Keratinocyte (primary cell): ENCODE measurements at places on chromosomes 16 and 17.
A peak's percentile ranks its signal among the peaks of the same experiment; 100 is the strongest.

DNA sequence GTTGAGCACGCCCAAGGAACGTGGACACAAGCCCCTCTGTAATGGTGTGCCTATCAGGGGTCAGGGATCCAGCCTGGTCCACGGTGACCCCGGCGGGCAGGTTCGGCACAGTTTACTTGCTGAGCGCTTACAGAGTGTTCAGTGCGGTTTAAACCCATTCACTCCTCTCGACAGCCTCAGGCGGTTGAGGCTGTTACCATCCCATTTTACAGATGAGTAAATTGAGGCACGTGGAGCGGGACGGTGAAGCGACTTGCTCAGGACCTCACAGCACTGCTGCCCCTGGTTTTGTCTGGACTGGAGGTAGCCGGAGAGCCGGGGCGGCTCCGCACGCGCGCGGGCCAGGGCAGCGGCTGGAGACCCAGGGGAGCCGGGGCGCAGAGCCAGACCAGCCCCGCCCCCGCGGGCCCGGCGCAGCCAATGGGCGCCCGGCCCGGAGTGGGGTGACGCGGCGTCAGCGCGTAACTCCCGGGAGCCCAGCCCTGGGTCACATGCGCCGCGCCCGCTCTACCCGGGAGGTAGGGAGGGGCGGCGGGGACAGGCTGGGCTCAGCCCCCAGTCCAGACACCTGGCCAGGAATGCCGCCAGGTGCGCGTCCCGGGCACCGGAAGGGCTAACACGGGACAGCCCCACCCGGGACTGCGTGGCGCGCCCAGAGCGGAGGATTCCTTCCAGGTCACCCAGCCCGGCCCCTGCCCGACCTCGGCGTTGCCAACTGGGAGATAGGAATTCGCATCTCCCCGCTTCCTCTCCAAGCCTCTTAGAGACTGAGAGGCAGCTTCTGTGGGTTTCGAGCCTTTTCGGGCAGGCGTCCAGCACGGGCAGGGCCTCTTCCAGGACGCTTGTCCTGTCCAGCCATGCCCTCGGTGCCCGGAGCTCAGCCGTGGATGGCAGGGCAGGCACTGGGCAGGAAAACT is 3.3 kb upstream of the SREBF1 start:
- peak; percentile 92 for DNase-seq

- no peak for DNase-seq
Measured at GRCh38 chr17:65093930-65094329, 37.4 kb upstream of the GNA13 start.

GRCh38 chr16:3020247-3020603 is at the start of gene TNFRSF12A:
TSS of gene TNFRSF12A (plus strand) at chr16:3020368. CDS start at chr16:3020398, 30 bp downstream.
- DNase-seq = no peak

GRCh38 chr16:13429416-13429815 is 490.5 kb upstream of the ERCC4 start:
- DNase-seq = no peak

- DNase-seq = no peak
Measured at GRCh38 chr17:61734012-61734411, 129.3 kb downstream of the BRIP1 start.

GRCh38 chr17:58002154-58002948 is 4.7 kb downstream of the SRSF1 start:
- DNase-seq = no peak

DNA sequence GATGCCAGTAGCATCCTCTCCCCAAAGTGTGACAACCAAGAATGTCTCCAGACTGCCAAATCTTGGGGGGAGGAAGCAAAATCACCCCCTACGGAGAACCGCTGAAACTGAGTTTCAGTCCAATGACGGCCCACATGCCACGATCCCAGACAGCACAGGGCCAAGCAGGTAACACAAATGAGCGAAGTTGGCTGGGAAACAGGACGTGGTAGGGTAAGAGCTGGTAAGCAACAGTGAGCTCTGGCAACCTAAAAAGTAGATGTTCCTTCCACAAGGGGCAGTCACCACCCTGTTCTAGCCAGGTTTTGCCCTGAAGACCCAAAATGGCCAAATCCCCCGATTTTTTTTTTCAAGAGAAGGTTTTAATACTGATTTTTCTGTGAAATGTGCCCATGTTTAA is 25.4 kb downstream of the ZFHX3 start:
- DNase-seq = no peak

DNA sequence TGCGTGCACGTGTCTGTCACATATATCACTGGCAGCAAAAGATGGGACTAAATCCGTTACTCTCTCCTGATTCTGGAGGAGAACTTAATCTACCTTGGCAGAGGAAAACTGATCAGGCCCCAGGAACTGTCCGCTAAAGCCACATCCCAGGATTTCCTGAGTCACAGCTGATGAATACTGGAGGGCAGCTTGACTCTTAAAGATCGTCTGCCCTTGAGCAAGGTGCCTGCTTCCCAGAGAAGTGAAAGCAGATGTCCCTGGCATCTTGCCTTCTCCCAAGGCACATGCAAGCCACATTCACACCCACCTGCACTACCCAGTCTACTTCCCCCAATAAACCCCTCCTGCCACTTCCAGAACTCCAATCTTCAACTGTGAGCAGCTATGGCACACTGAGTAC is 99.8 kb downstream of the CPPED1 start:
- DNase-seq = no peak

DNA sequence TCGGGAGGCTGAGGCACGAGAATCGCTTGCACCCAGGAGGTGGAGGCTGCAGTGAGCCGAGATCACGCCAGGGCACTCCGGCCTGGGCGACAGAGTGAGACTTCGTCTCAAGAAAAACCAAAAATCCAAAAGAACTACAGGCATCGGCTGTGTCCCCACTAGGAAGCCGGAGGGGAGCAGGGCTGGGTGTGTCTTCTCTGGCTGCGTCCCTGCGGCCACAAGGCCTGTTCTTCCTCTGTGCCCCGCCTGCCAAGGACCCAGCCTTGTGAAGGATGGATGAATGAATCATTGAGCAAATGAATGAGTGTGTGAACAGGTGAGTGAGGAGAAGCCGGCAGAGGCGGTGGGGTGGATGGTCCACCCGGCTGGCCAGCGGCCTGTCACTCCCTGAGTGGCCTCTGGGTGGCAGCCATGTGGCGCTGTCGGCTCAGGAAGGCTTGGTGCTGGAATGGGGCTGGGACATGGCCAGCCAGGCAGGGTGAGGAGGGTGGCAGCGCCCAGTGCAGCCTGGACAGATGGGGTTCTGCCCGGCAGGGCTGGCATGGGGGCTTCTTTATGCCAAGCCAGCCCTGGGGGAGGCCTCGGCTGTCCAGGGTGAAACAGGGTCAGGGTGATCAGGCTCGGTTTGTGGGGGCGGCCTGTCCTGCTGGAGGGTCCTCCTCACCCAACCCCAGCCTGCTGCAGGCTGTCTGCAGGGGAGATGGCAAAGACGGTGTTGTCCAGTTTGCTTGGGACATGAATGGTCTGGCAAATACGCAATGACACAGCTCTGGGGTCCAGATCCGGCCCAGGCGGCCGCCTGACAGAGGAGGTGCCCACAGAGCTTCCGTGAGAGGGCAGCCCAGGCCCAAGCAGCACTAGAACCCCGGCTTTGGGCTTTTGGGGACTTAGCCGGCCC is 21.7 kb downstream of the SLC25A10 start:
- no peak for DNase-seq

- no peak for DNase-seq
Measured at GRCh38 chr17:14268264-14268663, 31.6 kb upstream of the CDRT15 start.

DNA sequence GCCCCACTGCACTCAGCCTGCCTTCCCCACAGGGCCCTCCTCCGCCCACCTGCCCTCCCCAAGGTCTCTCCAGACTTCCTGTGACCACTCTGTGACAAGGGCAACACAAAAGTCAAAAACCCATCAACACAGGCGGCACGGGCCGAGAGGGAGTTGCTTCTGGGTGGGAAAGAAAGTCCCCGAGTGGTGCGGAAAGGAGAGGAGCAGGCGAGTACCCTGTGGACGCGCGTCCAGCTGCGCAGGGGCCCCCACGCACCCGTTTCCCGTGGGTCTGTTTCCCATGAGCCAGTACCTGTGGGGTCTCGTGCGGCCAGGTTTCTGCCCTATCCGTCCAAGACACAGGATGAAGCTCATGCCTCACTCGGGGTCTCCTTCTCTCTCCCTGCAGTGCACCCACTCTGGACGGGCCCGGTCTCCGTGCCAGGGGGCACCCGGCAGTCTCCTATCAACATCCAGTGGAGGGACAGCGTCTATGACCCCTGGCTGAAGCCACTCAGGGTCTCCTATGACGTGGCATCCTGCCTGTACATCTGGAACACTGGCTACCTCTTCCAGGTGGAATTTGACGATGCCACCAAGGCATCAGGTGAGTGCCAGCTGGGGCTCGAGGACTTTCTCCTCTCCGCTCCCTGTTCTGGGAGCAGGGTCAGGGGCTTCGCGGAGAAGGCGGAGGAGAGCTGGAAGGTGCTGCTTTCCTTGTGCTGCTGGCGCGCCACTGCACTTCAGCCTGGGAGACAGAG is 12.2 kb downstream of the CD2BP2 start:
- no peak for DNase-seq

DNA sequence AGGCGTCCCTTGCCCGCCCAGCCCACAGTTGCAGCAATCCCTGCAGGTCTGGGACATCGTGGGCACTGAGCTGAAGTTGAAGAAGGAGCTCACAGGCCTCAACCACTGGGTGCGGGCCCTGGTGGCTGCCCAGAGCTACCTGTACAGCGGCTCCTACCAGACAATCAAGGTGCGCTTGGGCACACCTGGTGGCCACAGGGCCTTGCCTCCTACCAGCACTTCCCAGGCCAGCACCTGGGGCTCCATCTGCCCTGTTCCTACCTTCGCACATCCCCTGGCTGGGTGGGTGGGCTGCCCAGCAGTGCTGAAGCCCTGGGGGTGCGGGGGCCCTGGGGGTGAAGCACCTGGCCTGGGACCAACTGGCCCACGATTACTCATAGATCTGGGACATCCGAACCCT is 19.9 kb downstream of the TRAF7 start:
- no peak for DNase-seq

- DNase-seq = no peak
Measured at GRCh38 chr17:5708344-5708743, 124.0 kb upstream of the NLRP1 start.

- no peak for DNase-seq
Measured at GRCh38 chr16:14497245-14498082, 132.6 kb downstream of the PARN start.

GRCh38 chr16:19523184-19523558 is 571 bp upstream of the CCP110 start:
- no peak for DNase-seq

GRCh38 chr17:68384941-68385340 is 72.4 kb downstream of the WIPI1 start:
- no peak for DNase-seq

DNA sequence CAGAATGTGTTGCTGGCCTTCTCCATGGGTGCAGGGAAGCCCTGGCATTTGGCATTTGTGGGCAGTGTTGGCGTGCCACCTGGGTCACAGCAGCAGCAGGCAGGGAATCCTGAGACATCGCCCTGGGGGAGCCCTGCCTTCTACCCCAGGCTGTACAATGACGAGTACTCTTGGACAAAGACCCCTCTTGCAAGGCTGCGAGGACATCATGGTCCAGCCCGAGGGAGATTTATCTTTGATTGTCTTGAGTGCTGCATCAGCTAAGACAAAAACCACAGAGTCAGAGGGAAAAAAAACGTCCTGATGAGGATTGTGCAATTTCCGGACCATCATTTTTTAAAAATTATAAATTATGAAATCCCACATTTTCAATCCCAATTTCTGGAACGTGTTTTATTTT is 3.7 kb downstream of the CRISPLD2 start:
- no peak for DNase-seq

DNA sequence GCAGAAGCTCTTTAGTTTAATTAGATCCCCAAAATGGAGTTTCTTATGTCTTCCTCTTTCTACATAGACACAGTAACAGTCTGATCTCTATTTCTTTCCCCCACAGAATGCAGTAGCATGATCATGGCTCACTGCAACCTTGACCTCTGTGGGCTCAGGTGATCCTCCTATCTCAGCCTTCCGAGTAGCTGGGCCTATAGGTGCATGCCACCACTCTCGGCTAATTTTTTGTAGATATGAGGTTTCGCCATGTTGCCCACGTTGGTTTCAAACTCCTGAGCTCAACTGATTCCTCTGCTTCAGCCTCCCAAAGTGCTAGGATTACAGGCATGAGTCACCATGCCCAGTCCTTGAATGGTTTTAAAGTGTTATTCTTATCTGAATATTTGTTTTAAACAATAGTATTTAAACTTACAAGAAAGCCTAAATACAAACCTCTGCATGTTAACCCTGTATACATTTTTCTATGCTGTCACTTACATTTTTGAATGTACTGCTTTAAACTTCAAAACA is 120.6 kb downstream of the GOSR1 start:
- DNase-seq = no peak

DNA sequence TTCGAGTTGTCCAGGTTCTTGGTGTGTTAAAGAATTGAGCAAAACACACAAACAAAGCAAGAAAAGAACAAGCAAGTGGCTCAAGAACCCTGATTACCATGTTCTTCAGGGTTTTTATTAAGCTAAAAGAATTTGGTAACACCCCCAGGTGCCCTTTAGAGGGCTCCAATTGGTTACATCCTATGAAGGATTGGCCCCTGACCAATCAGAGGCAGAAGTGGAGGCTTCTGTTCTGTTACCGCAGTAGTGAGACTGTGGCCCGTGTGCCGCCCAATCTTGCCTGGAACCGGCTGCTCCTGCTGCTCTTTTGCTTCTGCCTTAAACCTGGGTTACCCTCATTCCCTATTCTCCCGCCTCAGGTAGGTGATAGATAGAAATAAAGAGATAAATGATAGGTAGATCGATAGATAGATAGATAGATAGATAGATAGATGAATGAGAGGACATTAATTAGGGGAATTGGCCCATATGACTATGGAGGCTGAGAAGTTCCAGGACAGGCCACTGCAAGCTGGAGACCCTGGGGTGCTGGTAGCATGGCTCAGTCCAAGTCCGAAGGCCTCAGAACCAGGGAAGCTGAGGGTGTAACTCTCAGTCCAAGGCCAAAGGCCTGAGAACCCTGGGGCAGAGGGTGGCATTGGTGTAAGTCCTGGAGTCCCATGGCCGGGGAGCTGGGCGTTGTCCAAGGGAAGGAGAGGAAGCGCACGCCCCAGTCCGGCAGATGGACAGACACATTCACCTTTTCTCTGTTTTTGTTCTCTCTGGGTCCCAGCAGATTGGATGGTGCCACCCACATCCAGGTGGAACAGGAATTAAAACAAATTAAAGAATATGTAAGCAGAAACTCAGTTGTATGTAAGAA is 3.5 kb upstream of the CA5A start:
- no peak for DNase-seq

- DNase-seq = no peak
Measured at GRCh38 chr17:16820979-16821543, 131.0 kb downstream of the CCDC144A start.

DNA sequence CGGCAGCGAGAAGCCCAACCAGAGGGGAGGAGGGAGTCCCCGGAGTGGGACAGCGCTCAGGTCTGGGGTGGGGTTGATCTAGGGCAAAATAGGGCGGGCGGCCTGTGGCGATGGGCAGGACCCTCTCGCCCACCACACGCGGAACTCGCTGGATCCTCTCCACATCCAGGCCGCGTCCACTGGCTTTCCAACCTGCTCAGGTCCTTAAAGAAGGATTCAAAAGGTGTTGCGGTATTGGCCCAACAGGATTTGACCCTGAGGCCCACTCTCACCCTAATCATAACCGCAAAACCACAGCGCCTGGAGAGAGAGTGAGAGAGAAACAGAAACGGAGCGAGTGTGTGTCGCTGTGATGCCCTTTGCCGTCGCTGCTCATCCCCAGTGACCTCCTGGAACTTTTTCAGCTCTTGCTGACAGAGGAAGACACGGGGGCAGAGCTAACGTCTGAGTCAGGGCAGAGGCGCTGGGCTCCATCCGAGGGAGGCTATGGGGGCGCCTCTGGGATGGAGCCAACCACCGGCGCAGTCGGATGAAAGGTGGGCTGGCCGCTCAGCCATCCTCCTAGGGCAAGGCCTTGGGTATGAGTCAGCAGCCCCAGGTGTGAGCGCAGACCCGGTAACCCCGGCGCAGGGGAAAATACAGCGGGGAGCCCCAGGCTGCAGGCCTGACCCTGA is 16.7 kb upstream of the OR1F1 start:
- no peak for DNase-seq
